ENCODE measurements at places on chromosomes 7 and 10. TPM values are rescaled to one million over a fixed set of nuclear protein-coding genes. Genes with fewer than 3 reads are reported as not detected.

The CYP3A7 gene
- not detected for total RNA-seq

The STAG3 gene
- 20.9 TPM for total RNA-seq

The GTF2I gene
- total RNA-seq: 113 TPM

The CCL24 gene
- total RNA-seq: not detected

The COL17A1 gene
- total RNA-seq: not detected

The SEMA4G gene
- 0.58 TPM for total RNA-seq

Measured in activated CD4-positive, alpha-beta memory T cell treated with anti-CD3 and anti-CD28 coated beads for 36 hours (primary cell).